ENCODE measurements at places on chromosomes 2 and 18.

- DNase-seq = no peak
Observed at GRCh38 chr2:3326182-3326537, 51.5 kb downstream of the EIPR1 start.

DNA sequence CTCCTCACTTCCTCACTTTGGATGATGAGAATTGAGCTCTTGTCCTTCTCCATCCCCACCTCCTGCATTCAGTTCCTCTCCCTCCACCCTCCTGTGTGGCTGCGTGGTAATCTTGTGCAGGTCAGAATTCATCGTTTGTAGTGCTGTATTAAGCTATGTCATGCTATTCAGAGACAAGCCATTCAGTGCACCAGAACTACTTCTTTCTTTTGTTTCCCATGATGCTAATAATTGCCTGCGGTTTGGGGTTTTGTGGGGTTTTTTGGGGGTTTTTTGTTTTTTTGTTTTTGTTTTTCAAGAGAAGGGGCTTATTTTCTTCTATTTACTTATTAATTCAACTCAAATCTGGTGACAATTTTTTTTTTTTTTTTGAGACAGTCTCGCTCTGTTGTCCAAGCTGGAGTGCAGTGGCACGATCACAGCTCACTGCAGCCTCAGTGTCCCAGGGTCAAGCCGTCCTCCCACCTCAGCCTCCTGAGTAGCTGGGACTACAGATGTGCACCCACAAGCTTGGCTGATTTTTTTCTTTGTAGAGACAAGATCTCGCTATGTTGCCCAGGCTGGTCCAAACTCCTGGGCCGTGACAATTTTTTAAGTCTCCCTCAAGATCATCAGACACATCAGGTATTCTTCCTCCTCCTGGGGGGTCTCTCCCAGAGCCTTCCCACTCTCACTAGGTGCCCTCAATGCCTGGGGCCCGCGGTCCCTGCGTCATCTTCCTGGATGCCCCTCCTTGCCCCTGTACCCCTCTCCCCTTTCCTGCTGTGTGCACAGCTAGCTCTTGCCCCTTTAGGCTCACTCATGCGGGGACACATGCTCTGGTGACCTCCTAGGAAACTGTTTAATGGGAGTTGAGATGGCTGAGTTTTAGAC lies 37.8 kb downstream of the MAL start:
- no peak for DNase-seq

DNA sequence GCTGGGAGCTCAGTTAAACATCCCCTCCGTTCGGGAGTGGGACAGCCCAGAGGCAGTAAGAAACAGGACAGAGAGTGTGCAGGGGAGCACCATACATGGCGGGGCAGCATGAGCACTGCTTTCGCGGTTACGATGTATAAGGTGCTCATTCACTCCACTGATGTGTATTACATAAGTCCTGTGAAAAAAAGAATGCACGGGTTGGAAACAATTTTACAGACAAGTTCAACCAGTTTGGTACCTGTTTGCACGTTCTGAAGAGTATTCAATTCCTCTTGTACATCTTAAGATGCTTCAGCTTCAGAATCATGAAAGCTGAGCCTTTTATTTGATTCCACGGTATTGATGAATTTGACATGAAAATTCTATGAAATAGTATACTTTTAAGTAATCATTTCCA lies 97.8 kb upstream of the NETO1 start:
- DNase-seq = no peak

- no peak for DNase-seq
Observed at GRCh38 chr2:133574620-133575019, 6.4 kb upstream of the NCKAP5 start.

- DNase-seq = no peak
Observed at GRCh38 chr2:200786423-200786822, 25.3 kb upstream of the BZW1 start.

All from retina (tissue), 1 donor.